Activated T-helper 1 cell treated with anti-CD3 and anti-CD28 coated beads, Interleukin-2, amount 50 U/mL, for 16 hours (primary cell): ENCODE measurements at places on chromosomes 5 and 9.

DNA sequence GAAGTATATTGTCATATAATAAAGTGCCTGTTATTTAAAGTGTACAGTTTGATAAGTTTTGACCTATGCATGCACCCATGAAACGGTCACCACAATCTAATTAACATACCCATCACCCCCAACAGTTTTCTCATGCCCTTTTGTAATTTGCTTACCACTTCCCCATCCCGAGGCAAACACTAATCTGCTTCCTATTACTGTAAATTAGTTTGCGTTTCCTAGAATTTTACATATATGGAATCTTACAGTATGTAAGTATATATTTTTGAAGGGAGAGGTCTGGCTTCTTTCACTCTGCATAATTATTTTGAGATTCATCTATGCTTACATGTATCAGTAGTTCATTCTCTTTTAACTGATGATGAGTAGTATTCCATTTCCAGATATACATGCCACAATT is 56.5 kb downstream of the AMBP start:
- no peak for DNase-seq

- no peak for DNase-seq
These were observed 111.9 kb downstream of the ROR2 start for GRCh38 chr9:91837981-91838731.

DNA sequence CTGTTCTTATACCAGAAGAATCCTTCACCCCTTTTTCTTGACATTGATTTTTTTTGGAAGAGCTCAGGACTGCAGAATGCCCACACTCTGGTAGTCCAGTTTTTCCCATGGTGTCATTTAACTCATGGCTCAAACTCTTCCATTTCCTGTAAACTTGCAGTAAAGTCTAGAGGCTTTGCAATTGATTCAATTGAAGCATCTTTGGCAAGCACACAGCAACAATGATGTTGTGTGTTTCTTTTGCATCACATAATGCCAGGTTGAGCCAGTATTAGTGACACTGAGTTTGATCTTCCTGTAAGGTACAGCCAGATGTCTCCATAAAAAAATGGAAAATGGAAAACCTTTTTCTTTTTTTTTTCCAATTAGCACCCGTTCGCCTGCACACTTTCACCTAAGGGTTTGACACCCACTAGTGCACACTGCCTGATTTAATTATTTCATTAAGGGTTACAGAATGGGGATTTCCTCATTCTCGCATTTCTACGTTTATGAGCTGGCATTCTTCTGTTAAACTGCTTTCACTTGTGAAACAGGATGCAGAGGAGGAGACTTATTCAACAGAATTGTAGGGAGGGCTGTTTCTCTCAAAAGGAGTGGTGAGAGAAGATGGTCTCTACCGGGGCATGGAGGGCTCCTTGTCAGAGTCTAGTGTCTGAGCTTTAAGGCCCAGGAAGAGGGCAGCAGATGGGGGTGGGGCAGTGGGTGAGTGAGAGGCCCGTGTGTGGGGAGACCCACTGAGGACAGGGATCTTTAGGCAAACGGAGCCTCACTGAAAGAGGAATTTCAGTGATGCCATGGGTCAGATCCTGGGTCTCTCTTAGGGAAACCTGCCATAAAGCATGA is 2.2 kb upstream of the S1PR3 start:
- no peak for DNase-seq

DNA sequence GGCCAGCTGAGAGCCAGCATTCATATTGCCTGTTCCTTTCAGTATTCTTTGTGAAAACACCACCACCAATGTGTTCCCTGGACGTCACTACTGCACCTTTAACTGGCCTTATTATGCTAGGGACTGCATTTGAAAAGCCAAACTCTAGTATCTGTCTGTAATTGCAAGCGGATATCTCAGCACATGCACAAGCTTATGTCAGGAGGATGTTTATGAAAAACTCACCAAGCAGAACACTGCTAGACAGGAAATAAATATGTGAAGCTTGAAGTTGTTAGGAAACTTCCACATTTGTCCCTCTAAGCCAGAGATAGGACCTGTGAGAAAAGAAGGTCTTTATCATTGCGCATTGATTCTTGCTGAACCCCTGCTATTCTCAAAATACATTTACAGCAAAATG is 135.4 kb upstream of the CCDC152 start:
- no peak for DNase-seq

- no peak for DNase-seq
These were observed 43.7 kb downstream of the OR2Y1 start for GRCh38 chr5:180696116-180696515.

DNA sequence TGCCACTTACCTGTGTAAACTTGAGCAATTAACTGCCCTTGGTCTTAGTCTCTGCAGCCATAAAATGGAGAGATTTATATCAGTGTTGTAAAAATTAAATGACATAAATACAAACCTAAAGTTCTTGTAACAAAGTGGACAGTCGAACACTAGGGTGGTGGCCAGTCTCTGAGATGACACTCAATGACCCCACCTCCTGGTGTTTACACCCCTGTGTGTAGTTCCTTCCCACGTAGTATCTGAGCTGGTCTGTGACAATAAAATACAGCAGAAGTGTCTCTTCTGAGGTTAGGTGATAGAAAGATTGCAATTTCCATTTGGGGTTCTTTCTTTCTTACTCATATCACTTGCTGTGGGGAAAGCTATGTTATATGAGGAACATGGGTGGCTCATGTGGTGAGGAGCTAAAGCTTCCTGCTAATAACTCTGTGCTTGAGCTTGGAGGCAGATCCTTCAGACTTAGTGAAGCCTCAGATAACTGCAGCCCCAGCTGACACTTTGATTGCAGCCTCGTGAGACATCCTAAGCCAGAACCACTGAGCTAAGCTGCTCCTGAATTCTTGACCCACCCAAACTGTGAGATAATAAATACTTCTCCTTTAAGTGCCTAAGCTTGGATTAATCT is 173.4 kb upstream of the CHD1 start:
- no peak for DNase-seq

GRCh38 chr5:141965071-141965470 is 3.8 kb upstream of the RNF14 start:
- no peak for DNase-seq

DNA sequence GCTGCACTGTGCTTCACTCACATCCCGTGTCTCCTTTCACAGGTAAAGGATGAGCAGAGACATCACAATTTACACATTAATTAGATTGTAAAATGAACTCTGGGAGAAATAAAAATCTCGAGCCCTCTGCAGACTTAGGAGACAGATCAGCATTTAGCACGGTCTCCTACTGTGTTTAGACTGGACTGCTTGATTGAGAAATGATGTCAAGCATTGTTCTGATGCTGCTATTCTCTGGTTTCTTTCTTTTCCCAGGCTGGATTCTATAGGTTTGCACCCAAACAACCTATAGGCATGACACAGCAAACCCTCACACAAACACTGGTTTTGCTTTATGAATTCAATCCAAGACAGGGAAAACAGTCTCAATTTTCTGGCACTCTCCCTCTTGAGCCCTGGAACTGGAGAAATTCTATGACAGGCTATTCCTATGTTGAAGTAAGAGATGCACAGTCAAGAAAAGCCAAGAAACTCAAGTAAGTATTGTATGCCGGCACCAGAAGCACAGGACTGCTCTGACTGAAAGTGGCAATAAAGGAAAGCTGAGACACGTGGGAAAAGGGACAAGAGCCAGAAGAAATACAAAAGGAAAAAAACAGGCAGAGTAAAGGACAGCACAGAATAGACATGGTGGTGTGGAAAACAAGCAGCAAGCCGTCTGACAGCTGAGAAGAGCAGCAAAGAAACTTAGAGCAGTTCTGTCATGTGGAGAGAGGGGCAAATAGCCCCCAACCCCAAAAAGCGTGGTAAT is 24.8 kb upstream of the ERAP2 start:
- DNase-seq: no peak

DNA sequence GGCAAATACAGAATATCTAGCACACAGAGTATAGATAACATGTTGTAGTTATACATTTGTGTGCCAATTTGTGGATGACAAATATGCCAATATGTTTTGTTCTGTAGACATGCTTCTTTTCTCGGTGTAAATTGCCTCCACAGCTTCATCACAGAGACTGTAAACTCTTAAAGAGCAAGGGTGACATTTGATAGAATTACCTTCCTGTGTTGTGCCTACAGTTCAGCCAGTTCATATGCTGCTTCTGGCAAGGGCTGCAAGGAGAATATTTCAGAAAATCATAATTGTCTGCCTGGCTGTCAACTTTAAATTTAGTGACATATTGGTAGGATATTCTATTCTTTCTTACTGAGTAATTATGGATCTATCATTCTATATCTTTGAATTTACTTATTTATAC is 155.1 kb downstream of the MAT2B start:
- no peak for DNase-seq

GRCh38 chr5:136073714-136074529 is 45.1 kb downstream of the TGFBI start:
- DNase-seq: no peak

- no peak for DNase-seq
These were observed 73.1 kb downstream of the MAN2A1 start for GRCh38 chr5:109762821-109763220.

DNA sequence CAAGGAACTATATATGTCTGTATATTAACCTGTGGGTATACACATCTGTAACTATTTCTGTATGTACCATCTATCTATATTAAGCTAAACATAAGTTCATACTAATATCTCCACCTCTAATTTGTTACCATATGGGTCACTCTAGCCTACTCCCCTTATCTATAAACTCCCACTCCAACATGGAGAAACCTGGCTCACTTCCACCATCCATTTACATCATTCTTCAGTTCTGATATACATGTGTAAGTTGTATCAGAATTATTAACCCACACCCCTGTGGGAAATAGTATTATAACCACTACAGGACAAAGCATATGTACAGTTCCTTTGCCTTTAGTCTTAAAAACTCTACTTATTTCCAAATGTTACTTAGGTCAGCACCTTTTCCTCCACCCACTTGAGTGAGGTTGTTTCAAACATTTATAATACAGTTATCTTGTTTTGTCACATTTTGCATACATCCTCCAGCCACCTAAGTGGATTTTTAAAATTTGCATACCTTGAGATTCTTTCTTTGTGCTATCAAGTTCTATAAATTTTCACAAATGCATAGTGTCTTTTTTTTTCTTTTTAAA is 10.6 kb downstream of the NDFIP1 start:
- DNase-seq: no peak

DNA sequence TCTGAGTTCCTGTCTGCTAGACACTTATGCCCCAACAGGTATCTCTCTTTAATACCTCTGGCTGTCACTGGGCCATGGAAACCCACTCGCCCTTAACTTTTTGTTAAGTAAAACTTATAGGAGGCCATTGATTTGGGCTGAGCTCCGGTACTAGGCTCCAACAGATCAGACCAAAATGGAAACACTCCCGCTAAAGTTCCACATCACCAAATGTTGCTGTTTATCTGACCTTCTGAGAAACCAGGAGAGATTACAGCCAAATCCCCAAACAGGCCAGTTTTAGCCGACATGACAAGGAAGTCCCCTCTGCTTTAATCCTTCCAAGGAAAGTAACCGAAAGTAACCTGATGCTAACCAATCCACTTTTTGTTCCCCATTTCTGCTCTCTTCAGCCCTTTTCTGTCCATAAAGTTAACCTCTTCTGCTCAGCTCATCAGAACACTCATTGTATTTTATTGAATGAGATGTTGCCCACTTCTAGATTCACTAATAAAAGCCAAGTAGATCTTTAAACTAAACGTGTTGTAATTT is 115.2 kb upstream of the LHFPL2 start:
- DNase-seq: no peak

GRCh38 chr9:112338561-112338960 is 5.1 kb upstream of the PTBP3 start:
- no peak for DNase-seq

GRCh38 chr5:88829054-88829453 is 53.9 kb downstream of the MEF2C start:
- DNase-seq: no peak

GRCh38 chr5:10448754-10449360 is 7.2 kb downstream of the ROPN1L start:
- no peak for DNase-seq

DNA sequence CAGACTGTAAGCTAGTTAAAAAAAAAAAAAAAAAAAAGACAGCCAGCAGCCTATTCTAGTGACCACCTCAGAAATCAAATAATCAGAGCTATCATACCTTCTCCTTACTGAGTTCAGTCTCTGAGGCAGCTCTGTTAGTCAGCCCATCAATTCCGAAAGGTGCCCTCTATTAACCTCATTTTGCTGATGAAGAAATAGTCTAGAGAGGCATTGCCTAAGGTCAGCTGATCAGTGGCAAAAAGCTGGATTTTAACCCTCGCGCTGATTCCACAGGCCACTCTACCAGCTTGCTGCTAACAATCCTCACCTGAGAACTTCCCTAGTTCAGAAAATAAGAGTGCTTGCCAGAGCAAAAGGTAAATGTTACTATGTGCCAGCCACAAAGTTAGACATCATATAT is 172.0 kb downstream of the DENND1A start:
- no peak for DNase-seq

DNA sequence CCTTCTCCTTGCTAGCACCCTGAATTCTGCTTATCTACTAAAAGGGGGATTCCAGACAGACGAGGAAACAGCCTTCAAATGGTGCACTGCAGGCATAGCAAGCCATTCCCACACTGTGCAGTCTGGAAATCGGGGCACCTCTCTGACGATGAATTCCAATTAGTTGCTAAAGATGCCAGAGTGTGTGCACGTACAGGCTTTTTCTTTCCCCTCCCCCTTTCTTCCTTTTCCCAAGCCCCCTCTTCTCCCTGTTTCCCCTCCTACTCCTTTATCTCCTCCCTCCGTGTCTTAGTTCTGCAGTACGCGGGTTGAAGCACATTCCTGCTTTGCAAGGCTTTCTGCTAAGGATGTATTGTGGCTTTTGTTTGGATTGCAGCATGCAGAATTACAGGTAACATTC is at the start of gene GPR21:
Gene GPR21, plus strand, starts transcription at position 316 of the 400 bp plus-strand sequence. CDS start 900 bp downstream, outside the sequence.
- DNase-seq: no peak

- no peak for DNase-seq
These were observed 15.0 kb upstream of the SPRY4 start for GRCh38 chr5:142339781-142340180.
